GM23338 (cell line): ENCODE measurements at places on chromosomes 12 and 14. TPM values are rescaled to one million over a fixed set of nuclear protein-coding genes. Genes with fewer than 3 reads are reported as not detected.

- peak; percentile 71 for DNase-seq
Measured at GRCh38 chr12:107404981-107405380, 280.6 kb upstream of the PWP1 start.

DNA sequence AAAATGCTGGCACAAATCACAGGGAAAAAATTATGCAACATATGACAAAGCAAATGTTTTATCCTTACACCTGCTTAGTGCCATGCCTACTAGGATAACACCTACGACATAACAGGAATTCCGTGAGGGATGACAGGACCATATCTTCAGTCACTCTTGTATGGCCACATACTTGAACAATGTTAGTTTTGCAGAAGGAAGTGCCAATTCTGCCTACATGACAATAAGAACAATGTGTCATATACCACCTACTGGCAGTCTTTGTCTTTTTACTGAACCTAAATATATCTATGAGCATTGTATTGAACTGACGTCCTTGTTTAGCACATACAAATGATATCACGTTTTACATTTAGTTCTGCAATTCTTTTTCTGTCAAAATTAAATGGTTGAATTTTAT, 234.0 kb downstream of the ADAMTS20 start:
- DNase-seq = no peak

DNA sequence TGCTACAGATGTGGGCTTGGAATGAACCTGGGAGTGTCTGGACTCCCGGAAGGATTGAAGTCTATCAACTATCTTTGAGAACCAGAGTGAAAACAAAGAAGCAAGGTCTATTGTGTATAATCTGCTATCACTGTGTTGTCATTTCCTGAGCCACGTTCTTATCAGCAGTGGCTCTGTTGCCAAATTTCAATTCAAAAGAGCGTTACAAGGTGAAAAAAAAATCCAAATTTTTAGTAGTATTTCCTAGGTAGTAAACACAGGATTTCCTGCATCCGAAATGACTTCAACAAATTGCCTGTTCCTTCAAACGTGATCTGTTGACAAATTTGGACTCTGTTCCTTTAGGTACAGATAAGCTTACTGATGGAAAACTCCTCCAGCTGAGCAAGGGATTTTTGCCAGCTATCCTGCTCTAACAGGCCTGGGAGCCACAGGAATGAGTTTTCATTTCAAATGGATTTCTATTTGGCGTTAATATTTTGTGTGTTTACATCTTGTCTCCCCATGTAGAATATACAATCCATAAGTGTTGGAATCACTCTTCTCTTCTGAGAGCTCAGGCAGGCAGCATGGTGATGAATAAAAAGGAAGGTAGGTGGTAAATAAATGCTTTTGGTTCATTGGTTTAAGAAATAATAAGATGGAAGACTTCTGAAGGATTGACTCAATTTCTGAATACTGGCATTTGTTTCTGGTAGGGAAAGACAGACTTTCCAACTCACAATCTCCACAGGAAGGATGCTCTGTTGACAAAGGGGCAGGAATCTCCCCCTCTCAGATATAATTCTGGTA, 58.5 kb downstream of the GPR135 start:
- DNase-seq = no peak

DNA sequence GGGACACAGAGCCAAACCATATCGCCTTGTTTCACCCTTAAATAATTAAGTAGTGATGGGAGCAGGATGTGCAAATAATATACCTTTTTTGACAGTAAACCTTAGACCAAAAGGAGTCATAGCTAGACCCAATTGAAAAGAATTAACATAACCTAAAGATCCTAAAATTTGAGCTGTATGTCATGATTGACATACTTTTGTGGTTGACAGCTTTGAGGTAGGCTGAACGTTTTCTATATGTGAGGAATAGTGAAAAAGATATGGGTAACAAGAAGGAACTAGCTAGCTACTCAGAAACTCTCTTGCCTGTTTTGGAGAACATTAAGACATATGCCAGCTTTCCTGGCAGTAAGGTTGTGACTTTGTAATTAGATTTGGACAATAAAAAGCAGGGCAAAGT, 320.6 kb downstream of the KCNC2 start:
- no peak for DNase-seq

- no peak for DNase-seq
Measured at GRCh38 chr12:112535017-112535416, 116.3 kb downstream of the PTPN11 start.

DNA sequence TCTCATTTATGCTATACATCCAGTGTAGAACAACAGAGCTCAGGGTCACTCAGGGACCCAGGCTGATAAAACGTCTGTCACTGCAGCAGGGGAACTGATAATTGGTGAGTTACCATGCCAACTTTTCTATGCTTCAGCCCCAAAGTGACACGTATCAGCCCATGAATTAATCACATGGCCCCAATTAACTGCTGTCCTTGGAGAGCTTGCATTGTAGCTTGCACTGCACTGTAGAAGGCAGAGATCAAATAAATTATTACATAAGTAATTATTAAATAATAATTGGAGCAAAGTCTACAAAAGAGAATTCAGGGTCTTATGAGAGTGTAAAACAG, 144.6 kb downstream of the SUDS3 start:
- no peak for DNase-seq

- DNase-seq = peak; percentile 71
Measured at GRCh38 chr12:122471324-122472226, 29.2 kb downstream of the ZCCHC8 start.

- no peak for DNase-seq
Measured at GRCh38 chr12:129520739-129521138, 383.1 kb downstream of the TMEM132D start.

PTHLH gene
- total RNA-seq = not detected in 2 replicates
